ENCODE measurements at places on chromosomes 2 and 18.

GRCh38 chr2:27291865-27292264, 9.6 kb downstream of the TRIM54 start:
- ATAC-seq: peak; percentile 67

DNA sequence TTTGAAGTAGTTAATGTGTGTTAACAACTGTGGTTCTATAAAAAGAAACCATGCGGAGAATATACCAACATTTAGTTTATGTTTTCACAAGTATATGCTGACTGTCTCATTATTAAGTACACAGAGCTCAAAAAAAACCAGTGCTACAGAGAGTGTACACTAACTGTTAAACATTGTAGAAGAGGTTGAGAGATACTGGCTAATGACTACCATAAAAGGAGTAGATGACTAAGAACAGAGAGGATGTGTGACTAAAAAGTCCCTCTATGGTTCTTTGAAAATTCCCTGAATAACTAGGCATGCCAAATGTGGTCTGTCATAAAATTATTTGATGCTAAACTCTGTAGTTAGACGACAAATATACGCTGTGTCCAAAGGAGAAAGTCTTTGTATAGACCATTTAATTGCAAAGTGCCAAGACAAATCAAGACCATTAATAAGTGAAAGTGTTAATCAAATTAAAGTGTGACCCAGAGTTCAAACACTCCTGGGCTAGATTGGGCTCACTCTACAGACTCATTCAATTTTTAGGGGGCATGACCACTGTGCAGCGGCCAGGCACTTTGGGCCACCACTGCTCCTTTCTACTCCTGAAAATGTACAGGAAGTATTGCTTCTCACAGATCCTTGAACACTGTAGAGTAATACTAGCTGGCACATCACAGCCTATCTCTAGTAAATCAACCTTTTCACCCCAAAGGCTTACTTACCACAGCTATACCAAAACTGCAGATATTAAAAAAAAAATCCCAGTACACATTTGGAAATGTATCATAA, 45.1 kb upstream of the SERTAD2 start:
- ATAC-seq: peak; percentile 96

- ATAC-seq: no peak
These were observed 19.6 kb downstream of the RDH14 start for GRCh38 chr2:18540872-18541271.

- ATAC-seq: no peak
These were observed 31.2 kb downstream of the SMAD2 start for GRCh38 chr18:47899107-47899840.

- ATAC-seq: peak; percentile 94
These were observed 103.4 kb downstream of the TNS1 start for GRCh38 chr2:217899231-217900009.

DNA sequence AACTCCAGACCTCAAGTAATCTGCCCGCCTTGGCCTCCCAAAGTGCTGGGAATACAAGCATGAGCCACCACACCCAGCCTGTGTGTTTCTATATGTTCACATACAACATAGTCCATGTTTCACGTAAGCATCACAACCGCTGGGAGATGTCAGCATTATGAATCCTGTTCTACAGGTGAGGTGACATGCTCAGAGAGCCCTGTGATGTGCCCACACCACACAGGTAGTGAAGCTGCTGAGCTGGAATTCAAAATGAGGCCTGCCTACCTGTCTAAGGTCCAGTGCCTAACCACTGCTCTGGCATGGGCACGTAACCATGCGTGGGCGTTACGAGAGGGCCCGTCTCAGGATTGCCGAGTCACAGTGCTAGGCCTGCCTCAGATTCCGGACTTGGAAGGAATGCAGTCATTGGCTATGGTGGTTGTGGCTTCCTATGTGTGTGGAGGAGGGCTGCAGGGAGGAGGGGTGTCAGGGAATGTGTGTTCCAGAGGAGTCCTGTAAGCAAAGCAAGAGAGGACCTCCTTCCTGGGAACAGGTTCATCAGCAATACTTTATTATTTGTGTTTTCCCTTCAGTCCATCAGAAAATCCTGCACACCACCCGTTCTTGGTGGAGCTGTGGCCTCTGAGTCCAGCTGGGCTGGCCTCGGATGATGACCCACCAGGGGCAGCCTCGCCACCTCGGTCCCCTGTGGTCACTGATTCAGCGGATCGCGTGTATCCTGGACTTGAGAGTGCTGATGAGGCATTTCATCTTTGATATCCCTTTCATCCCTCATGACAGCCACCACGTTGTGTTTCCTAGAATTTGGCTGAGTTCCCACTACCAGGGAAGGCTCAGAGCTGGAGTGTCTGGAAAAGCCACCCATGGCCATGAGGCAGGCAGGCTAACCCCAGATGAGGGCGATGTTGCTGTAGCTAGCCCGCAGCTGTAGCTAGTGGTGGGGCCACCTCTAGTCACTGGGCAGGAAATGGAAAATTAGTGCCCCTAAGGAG, 31.1 kb downstream of the HK2 start:
- peak; percentile 19 for ATAC-seq

- no peak for ATAC-seq
These were observed 271 bp upstream of the RBM43 start for GRCh38 chr2:151261977-151262291.

GRCh38 chr2:73177645-73178255, 24.6 kb upstream of the NOTO start:
- peak; percentile 30 for ATAC-seq

GRCh38 chr18:2293109-2293839, 278.0 kb downstream of the METTL4 start:
- ATAC-seq: no peak
